ENCODE measurements at places on chromosomes 5 and 9. TPM values are rescaled to one million over a fixed set of nuclear protein-coding genes. Genes with fewer than 3 reads are reported as not detected.

Gene THBS4
- not detected for polyA plus RNA-seq

Gene ZNF366
- 3.8 TPM for polyA plus RNA-seq

Gene KCNV2
- not detected for polyA plus RNA-seq

Gene TMEM174
- not detected for polyA plus RNA-seq

Gene PKD2L2
- 0.44 TPM for polyA plus RNA-seq

Gene WDR55
- polyA plus RNA-seq, result 11.1 TPM

Gene CCNO
- polyA plus RNA-seq, result not detected

Gene TAF11L5
- polyA plus RNA-seq, result not detected

Gene FOXD4L3
- not detected for polyA plus RNA-seq

Gene ARHGEF37
- 3.6 TPM for polyA plus RNA-seq

Gene FAM221B
- 0.62 TPM for polyA plus RNA-seq

Gene PAEP
- not detected for polyA plus RNA-seq

- no peak for DNase-seq
Observed at GRCh38 chr5:135700731-135701130, 121.9 kb upstream of the CXCL14 start.

- DNase-seq, result no peak
Observed at GRCh38 chr9:124480621-124480981, 26.6 kb downstream of the NR5A1 start.

DNA sequence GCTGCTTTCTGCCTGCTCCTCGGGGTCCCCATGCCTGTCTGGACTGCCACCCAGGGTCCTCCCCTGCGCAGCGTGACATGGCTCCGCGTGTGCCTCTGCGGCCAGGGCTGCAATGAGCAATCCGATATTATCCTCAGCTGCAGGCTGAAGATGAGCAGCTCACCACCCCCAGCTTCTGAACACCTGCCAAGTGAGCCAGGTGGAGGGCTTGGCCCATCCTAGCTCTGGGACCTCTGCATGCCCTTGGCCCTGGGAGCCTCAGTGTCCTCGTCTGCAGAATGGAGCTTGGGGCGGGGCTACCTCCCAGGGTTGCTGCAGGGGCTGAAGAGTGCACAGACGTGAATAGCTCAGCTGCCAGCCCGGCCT, 4.1 kb upstream of the MYMK start:
- DNase-seq, result no peak

GRCh38 chr5:142287096-142287972, 37.5 kb downstream of the SPRY4 start:
- DNase-seq, result no peak

- DNase-seq, result no peak
Observed at GRCh38 chr9:117427357-117427913, 12.6 kb upstream of the ASTN2 start.

- DNase-seq, result no peak
Observed at GRCh38 chr5:169756071-169756765, 119.1 kb downstream of the DOCK2 start.

DNA sequence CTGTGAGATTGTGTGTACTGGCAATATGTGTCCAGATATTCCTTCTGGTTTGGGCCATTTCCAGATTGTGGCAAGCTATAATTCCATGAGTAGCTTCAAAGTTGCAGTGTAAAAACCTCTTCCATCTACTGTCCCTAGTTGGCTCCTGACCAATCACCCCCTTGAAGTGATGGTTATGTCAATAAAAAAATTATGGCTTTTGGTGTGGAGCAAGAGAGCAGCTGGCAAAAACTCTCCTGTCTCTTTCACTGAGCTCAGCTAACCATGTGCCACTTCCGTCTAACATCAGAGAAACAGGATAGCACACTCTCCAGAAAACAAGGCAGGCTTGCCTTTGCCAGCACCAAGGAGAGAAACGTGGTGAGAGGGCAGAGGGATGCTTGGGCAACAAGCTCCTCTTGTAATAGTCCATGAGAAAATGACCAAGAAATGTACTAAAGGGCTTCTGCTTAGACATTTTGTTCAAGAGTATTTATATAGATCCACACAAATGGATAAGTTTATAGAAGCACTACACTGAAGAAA, 914.4 kb upstream of the SEMA6A start:
- no peak for DNase-seq

DNA sequence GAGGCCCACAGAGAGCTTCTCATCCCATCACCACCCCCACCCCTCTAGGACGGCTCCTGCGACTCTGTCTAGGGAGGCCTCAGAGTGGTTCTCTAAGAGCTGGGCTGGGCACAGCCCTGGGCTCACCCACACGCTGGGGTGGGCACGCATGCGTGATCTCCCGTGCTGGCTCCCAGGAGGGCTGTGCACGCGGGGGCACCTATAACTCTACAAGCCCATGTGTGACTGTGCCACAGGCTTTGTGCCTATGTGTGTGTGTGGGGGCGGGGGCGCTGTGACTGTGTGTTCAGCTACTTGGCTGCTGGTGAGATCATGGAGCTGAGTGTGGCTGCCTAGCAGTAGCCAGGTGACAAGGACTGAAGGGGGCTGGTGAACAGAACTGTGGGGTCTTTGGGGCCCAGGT, 32.2 kb downstream of the NDUFA8 start:
- DNase-seq, result no peak

GRCh38 chr5:140855772-140856674, at the start of gene PCDHA10:
Gene PCDHA10, plus strand, starts transcription at chr5:140855897. Its CDS starts 152 bp downstream, at chr5:140856049.
- DNase-seq, result no peak

- no peak for DNase-seq
Observed at GRCh38 chr9:107963246-107963645, 473.7 kb upstream of the KLF4 start.

DNA sequence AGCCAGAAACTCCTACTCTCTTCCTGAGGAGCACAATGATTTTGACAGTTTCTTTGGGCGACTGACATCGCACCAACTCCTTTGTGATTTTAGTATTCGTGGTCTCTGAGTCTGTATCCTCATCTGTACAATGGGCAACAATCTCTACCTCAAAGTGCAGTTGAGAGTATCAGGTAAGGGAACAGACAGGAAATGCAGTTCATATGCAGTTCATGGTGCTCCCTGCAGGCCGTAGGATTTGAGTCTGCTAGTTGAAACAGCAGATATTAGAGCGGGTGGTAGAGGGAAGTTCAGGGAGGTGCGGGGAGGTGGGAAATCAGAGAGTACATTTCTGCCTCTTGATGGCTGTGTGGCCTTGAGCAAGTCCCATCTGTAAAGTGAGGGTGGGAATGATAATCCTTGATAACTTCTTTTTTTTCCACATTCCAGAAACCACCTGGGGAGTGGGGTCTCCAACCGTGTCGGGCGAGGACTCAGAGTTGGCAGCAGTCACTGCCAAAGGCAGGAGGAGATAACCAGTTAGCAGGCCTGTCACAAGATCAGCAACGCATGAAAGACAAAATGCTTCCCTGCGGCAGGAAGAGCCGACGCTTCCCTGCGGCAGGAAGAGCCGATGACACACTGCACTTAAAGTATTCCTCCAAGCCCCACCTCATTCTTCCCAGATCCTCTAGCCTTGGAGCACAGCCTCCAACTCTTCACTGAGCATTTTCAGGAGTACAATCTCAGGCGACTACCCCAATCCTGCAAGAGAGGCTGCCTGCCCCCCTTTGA, 6.0 kb upstream of the NEK6 start:
- no peak for DNase-seq

DNA sequence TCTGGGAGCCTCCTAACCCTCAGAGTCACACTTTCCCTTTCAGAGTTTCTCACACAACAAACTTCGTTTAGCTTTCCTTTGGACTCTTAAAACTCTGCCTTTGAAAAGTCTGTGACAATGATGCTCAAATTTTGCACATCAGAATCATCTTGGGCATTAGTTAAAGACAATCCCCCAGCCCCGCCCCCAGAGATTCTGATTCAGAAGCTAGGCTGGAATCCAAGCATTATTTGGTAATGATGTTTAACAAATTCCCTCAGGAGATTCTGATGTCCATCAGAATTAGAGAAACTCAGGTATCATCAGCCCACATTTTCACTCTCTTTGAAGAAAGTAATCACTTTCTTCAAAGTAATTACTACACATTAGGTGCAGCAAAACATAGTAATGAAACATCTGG, 9.6 kb upstream of the PLPP1 start:
- DNase-seq, result no peak

DNA sequence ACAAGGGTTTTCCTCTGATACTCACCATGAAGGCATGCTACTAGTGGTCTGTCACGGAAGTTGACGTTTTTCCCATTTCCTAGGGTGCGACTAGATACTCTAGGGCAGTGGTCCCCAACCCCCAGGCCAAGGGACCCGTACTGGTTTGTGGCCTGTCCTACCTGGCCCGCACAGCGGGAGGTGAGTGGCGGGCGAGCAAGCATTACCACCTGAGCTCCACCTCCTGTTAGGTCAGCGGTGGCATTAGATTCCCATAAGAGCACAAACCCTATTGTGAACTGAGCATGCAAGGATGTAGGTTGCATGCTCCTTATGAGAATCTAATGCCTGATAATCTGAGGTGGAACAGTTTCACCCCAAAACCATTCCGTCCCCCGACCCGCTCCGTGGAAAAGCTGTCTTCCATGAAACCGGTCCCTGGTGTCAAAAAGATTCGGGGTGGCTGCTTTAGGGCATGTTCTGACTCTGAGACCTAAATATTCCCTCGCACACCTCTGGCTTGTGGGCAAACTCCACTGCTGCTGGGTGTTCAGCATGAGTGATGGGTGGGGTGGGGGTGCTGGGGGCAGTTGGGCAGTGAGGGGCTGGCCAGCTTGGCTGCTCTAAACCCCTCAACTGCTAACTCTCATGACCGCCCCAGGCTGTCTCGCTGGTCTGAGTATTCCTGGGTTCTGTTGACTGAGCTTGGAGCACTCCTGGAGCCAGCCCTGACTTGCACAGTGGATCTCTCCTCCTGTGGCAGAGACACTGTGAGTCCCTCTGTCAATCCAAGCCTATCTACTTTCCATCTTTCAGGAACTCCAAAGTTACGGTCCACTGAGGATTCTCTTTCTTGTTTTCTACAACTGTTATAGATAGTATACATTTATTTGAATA, 78.3 kb upstream of the NEK6 start:
- DNase-seq, result no peak

DNA sequence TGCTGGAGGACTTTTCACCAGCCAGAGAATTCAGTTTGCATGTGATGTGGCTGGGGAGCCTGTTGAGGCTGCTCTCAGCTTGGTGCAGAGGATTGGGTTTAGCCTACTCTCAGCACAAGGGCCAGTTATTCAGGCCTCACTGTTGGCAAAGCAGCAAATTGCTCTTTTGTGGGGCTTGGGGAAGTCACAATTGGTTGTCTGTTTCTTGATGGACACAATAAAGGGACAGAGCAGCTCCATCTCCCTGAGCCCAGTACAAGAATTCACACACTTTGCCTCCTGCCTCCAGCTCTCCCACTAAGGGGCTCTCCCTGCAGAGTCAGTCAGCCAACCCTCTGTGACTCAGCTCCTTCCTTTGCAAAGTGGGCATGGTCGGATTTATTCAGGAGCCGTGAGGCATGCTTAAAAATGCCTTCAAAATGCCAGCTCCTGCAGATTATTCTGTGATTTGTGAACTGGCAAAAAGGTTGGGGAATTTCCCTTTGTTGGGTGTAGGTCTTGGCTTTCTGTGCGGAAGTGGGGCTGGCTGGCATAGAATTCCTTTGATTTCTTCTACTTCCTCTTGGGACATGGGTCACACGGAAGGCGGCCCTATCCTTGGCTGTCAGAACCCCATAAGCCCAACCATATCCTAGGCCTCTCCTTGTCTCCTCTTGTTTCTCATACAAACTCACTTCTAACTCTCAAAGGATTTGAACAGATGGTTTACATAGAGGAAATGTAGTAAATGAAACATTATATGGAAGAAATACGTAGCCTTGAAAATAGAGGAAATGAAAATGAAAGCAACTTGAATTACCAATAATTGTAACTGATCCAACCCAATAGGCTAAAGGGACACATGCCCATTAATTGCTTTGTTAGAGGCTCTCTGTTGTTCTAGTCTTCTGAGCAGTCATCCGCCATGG, 118.7 kb upstream of the CD180 start:
- DNase-seq, result no peak

- no peak for DNase-seq
Observed at GRCh38 chr5:67425514-67425913, 228.9 kb upstream of the CD180 start.

GRCh38 chr9:12652973-12653372, 40.2 kb upstream of the TYRP1 start:
- no peak for DNase-seq

DNA sequence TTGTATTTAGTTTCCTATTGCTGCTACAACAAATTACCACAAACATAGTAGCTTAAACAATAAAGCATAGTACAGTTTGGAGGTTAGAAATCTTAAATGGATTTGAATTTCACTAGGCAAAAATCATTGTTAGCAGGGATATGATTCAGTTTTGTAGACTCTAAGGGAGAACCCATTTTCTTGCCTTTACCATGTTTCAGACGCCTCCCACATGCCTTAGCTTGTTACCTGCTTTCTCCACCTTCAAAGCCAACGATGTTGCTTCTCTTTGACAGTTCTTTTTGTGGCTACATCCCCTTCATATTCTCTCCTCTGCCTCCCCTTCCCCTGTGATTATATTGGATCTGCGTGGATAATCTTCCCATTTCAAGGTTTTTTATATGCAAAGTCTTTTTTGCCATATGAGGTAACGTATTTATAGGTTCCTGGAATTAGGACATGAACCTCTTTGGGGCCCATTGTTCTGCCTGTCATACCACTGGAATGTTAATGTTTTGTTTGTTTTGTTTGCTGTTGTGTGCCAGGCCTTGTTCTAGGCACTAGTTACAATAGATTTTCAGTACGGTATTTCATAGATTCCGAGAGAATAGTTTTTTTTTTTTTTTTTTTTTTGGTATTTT, 54.1 kb downstream of the UHRF2 start:
- no peak for DNase-seq

DNA sequence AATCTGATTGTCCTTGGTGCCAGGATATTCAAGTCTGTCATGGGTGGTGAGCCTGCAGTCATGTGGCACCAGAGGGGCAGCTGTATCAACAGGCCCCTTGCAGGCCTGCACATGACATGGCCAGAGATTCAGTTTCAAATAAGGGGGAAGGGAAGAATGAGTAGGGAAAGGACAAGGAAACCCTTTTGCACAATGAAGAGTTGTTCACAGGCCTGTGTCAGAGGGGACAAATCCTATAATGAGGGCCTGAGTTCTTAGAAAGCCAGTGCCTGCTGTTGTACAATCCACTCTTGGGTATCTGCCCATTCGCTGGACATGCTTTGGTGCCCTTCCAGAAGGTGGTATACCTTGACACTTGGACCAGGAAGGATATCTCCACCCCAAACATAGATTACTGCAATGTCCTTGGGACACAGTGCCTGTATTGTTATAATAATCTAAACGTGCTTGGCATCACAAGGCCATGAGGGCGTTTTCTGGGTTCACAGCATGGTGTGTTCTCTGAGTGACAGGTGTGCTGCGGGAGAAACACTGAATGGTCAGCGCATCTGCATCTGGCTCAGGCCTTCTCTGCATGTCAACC, 1.9 kb upstream of the TMEM171 start:
- DNase-seq, result no peak

GRCh38 chr5:40985501-40985900, 76.2 kb downstream of the C7 start:
- no peak for DNase-seq

DNA sequence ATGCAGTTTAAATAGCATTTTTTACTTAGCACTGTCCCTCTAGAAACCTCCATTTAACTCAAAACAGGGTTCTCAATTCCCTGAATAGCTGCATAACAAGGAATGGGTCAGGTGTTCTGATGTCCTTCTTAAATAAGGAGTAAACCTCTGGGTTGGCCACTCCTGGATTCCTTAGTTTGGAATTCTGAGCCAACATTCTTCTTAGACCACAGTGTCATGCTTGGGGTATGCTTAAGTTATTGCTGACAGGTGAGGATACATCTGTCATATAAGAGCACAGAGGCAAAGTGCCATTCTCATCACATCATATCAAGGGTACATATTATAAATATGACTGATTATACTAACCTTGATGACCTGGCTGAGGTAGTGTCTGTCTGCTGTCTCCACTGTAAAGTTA, 179.9 kb upstream of the SEMA6A start:
- no peak for DNase-seq
